Stimulated activated CD4-positive, alpha-beta T cell treated with anti-CD3 and anti-CD28 coated beads, TNF-alpha, amount 100 ng/mL, for 24 hours (primary cell): ENCODE measurements at places on chromosomes 3 and 15.
A peak's percentile ranks its signal among the peaks of the same experiment; 100 is the strongest.

GRCh38 chr3:34292605-34293300 lies 494.3 kb downstream of the PDCD6IP start:
- DNase-seq, result no peak

DNA sequence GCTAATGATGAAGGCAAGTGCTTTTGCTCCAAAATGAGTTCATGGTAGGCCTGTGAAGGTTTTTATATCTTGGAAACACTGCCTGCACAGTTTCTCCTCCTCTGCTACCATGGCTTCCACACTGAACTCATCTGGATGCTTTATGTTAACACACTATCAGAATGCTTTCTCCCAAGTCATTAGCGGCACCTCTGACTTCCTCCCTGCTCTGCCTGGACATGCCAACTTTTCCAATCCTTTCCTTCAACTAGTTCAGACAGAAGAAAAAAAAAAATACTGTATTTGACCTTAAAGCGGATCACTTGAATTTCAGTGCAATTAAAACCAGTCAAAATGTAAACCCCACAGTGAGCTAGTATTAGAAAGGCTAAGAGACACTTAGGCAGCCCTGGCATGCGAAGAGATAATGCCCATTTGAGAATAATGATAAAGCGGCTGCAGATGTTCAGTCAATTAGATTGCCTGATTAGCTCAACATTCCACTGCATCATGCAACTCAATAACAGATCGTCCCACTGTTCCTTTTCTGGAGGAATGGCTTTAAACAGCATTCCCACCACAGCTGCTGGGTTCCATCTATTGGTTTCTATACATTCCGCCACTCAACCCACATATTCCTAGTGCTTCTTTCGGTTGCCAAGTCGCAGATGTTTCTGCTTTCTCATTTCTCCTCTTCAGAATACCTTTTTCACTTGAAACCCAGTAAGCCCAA lies 51.7 kb downstream of the CNTN3 start:
- no peak for DNase-seq

DNA sequence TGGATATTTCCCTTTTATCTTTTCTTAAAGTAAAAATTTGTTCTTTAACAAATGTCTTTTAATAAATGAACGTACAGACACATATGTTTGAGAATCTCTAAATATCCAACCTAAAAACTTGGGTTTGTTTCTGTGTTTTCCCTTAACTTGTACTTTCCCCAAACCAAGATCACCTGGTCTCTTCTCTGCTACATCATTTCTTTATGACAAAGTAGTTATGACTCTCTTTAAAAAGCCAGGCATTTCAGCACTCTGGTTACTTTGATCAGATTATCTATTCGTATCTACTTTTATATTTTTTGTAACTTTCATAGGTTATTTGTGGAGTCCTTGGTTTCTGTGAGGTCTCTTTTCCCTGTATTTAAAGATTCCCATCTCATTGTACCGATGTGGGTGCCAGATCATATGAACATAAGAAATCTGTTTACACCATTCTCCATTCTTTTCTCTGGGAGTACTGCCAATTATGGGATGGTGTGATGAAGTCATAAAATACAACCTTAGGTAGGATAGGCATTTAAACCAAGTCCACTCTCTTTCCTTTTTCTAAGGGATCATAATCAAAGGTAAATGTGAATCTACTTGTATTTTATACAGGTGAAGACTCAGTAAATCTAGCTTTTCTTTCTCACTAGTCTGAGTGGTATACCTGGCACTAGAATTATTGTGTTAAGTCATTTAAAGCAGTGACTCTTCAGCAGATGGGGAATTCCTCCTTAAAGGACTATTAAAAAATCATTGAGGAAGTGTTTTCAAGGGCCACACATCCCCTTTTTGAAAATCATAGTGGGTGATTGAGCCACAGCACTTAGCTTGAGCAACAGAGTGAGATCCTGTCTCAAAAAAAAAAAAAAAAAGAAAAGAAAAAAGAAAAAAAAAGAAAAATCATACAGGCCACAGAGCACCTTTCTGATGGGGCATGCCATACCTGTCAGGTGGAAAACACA lies 12.4 kb upstream of the NFKBIZ start:
- no peak for DNase-seq

DNA sequence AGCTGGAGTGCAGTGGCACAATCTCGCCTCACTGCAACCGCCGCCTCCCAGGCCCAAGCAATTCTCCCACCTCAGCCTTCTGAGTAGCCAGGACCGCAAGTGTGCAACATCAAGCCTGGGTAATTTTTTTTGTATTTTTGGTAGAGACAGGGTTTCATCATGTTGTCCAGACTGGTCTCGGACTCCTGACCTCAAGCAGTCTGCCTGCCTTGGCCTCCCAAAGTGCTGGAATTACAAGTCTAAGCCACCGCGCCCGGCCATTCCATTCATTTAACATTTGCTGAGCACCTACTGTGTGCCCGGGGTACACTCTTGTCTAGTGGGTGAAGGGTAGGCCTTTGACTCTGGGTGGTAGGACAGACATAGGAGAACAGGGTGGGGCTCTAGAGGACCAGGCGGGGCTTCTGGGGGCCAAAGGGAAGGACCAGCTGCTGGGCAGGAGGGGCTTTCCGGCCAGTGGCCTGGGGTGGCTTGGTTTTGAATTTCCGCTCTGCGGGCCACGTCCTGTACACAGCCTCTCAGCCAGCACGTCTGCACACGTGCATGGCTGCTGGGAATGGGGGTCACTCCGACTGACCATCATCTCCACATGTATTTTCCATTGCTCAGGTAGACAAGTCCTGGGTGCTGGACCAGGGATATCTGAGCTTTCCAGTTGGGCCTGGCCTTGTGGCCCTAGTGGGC lies 2.4 kb downstream of the SLC38A3 start:
- DNase-seq, result no peak

GRCh38 chr3:71415681-71416122 lies 167.8 kb downstream of the FOXP1 start:
- DNase-seq, result no peak

DNA sequence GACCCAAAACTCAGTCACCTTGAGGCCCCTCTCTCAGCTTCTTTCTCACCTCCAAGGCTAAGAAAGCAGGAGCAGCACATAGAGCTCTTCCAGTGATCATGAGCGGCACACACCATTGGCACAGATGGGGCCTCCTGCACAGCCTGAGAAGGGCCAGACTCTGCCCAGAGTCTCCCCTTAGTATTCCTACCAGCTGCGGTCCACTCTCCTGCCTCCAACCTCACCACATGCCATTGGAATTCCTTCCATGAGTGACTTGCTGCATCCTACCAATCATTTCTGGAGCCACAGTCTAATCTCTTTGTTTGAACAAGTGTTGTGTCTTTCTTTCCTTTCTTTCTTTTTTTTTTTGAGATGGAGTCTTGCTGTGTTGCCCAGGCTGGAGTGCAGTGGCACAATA lies 39.3 kb downstream of the CDCP1 start:
- DNase-seq, result no peak

GRCh38 chr3:100263583-100263982 lies 2.8 kb downstream of the TBC1D23 start:
- no peak for DNase-seq

GRCh38 chr3:14525685-14526631 lies 14.2 kb downstream of the GRIP2 start:
- no peak for DNase-seq

DNA sequence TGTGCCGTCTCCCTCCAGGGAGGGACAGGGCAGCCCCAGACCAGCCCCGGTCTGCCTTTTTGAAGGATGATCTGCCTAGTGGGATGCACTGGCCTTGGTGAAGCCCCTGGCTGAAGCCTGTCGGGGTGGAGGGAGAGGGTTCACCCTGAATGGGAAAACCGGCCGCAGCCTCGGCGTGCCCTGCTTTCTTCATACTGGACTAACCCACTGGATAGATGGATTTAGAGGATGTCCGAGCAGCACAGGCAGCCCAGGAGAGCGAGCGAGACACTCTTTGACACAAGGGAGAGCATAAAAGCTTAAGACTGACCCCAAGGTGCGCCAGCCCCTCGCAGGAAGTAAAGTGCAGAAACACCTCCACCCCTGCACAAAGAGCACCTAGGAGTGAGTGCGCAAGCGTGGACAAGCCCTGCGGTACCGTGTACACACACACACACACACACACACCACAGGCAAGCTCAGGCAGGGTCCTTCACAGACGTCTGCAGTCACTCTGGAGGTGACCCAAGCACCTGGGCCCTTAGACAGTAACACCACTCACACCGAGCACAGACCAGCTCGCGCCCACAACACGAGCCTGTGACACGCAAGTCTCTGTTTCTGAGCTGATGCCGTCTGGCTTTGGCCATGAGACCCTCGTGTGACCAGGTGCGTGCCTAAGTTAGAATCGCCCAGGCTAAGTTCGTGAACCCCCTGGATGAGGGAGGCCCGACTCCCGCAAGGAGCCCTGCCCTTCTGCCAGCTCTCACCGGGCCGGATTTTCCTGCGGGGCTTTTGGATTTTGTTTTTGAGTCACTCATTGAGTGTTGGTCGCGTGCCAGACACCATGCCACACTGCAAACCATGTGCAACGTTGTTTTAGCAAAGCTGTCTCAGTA lies 11.3 kb downstream of the SEMA4B start:
- DNase-seq, result no peak

DNA sequence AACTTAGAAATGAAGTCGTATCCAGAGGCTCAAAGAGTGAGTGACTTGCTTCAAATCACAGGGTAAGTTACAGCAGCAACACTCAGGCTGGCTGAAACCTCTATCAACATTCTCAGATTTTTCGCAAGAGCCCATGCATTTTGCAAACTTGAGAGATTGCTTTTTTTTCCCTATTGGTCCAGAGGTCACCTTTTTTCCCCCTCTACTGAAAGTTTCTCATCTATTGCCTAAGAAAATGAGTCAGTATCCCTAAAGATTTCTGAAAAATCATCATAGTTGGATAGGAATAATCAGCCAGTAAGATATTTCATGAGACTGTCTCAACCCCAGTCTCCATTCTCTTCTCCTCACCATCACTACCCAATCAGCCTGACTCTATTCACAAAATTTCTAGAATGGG lies 410.6 kb downstream of the FOXP1 start:
- no peak for DNase-seq

GRCh38 chr15:69170597-69170996 lies 10.2 kb downstream of the GLCE start:
- DNase-seq, result no peak

DNA sequence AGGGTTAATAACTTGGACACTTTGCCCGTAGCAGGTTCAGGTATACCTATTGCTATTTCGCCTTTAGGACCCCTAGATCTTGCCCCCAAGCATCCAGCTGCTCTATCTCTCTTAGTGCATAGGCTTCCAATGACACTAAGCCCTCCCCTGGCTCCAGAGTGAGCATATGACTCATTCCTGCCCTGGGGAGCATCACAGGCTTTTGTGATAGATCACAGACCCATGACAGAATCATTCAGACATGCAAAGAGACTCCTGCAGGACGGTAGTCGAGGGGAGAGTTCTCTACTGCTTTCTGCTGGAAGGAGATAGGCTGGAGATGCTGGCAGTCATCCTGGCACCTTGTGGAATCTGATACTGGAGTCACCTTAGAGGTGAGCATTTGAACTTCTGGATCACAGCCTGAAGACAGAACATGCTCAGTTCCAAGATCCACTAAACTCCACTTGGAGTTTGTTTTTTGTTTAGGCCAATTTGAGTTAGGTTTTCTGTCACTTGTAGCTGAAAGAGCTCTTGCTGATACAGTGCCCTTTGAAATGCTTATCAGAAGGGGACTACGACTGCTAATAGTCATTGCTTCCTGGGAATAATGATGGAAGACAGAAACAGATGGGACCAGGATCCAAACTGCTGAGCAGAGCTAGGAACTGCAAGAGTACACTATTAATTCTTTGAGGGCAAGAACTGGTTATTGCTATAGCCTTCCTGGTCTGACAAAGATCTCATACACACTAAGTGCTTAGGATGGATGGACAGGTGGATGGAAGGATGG lies 11.0 kb downstream of the LYSMD2 start:
- DNase-seq, result peak; percentile 32

GRCh38 chr3:158213461-158213860 lies 103.6 kb downstream of the RSRC1 start:
- no peak for DNase-seq

- DNase-seq, result no peak
Measured at GRCh38 chr3:160098261-160098908, 109.8 kb downstream of the IL12A start.

DNA sequence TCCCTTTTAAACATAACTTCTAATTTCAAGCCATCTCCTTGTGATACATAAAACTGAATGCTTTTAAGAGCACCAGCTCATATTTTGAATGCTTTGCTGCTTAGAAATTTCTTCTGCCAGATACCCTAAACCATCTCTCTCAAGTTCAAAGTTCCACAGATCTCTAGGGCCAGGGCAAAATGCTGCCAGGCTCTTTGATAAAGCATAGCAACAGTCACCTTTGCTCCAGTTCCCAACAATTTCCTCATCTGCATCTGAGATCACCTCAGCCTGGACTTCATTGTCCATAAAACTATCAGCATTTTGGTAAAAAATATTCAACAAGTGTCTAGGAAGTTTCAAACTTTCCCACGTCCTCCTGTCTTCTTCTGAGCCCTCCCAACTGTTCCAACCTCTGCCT lies 17.5 kb downstream of the OSTN start:
- no peak for DNase-seq

DNA sequence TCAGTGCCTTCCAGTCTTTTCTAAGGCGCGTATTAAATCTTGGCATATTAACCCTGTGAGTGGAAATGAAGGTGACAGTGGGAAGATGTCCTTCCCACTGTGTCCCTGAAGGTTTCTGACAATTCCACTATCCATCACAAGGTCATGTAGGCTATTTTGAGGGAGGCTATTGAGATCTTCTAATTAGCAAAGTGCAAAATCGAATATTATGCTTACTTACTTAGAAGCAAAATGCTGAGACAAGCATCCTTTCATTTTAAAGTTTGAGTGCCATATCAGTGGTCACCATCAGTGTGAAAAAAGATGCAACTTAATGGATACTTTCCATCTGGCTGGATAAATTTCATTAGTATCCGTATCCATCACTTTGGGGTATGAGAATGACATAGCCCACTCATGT lies 77.6 kb downstream of the COL6A5 start:
- DNase-seq, result no peak

GRCh38 chr3:180324791-180325190 lies 277.2 kb upstream of the TTC14 start:
- DNase-seq, result no peak

- DNase-seq, result no peak
Measured at GRCh38 chr3:163018664-163019063, 1522.1 kb downstream of the OTOL1 start.
